ENCODE measurements at places on chromosomes 2 and 18.

DNA sequence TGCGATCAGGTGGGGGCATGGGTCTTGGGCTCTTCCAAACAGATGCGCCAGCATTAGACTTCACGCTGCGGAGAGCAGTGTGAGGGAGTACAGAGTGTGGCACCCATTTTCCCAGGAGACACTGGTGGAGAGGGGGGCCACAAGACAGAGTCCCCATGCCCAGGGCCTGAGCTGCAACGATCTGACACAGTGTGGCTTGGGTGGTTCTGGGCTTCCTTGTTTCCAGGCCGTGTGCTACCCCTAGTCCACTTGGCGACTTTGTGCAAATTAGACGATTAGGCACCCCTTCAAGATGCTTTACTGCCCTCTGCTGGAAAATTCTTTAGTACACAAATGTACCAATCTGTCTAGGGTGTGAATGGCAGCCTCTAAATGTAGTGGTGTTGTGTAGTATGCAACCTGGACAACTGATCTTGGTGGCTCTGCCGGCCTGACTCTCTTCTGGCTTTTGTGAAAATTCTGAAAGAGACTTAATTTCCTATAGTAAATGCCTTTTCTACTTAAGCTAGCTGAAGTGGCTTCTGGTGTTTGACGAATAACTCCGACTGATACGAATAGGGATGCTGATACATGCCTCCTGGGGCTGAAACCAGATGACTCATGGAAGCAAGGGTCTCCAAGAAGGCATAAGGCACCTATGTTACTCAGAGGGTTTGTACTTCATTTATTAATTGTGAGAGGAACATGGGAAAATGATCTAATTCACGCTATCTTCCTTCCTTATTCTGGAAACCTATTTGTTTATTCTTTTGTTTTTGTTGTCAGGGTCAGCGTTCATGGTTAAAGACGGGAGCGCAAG lies 92.3 kb upstream of the SMAD2 start:
- DNase-seq: peak; percentile 61

DNA sequence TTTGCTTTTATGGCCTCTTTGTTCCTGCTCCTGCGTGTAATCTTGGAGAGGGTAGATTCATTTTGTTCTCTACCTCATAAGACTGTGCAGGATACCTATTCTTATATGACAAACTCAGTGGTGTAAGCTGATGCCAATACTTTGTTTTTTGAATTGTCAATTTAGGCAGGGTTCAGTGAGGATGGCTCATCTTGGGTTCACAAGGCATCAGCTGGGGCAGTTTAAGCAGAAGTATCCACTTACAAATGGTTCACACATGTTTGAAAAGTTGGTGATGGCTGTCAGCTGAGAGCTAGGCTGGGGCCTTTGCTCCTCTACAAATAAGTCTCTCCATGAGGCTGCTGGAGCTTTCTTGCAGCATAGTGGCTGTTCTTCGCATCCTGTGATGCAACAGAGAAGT lies 920.6 kb upstream of the PIK3C3 start:
- no peak for DNase-seq

- DNase-seq: no peak
Measured at GRCh38 chr2:117726747-117727146, 87.7 kb upstream of the DDX18 start.

DNA sequence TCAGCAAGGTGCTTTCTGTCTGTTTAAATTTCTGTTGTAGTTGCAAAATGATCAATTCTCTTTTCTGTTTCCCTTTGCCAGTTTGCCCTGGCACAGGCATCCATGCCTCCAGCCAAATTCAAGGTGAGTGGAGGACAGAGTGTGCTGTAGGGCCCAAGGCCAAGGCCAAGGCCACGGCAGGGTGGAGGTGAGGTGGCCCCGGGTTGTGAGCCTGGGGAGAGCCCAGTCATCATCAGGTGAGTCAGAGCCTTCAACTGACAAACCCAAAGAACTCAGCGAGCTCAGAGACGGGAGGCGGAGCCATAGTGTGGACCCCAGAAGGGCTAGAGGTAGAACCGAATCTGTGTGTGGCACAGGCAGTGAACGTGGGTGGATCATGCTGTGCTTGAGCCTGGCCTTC lies 55.7 kb downstream of the BCL2L11 start:
- DNase-seq: no peak

DNA sequence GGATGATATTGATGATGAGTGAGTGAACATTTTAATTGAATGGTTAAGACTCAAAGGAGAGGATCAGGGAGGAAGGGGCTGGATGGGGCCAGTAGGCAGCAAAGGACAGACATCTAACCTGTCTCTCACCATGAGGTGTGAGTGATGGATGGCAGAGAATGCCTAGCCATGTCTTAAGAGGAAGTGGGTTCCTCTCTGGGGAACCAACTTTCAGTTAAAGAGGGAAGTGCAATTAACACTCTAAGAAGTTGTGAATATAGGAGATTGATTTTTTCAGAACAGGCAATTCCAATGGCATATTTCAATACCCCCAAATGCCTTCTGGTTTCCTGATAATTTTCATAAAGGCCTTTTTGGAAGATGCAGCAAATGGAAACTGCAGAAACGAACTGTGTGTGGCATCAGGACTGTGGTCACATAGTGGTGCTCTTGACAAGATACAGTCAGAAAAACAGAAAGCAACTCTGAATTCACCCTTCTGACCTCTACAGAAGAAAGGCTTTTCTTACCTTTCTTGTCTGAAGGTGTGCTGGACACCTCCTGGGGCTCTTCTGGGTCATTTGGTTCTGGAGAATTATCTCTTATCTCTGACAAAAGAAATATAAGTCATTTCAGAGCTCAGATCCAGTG lies 10.2 kb downstream of the SP110 start:
- DNase-seq: no peak

DNA sequence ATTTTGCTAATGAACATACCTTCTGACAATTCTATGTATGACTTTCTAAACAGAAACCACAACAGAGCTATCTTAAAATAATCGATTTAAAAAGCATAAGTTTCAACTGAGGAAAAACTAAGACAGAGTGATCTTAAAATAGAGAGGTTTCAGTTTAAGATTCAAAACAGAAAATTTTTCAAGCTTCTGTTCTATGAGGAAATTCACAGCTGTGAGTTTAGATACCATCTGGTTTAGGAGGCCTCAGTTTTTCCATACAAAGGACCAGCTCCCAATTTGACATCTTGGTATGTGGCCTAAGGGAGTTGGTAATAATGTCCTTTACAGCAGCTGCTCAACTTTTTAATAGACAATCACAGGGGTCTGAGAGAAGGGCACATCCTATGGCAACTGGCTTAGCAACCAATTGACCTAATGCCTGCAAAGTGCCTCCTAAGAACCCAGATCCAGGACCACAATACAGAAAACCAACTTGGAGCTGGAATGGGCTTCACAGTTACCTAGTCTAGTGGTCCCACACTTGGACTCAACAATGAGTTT lies 39.7 kb downstream of the MDH1 start:
- DNase-seq: no peak

GRCh38 chr2:46175419-46175818 lies 121.8 kb upstream of the EPAS1 start:
- DNase-seq: no peak

GRCh38 chr18:77617694-77618093 lies 368.0 kb downstream of the GALR1 start:
- DNase-seq: no peak

GRCh38 chr2:153360239-153360638 lies 118.3 kb downstream of the RPRM start:
- DNase-seq: no peak

GRCh38 chr2:1784087-1784486 lies 39.8 kb upstream of the PXDN start:
- DNase-seq: peak; percentile 62

DNA sequence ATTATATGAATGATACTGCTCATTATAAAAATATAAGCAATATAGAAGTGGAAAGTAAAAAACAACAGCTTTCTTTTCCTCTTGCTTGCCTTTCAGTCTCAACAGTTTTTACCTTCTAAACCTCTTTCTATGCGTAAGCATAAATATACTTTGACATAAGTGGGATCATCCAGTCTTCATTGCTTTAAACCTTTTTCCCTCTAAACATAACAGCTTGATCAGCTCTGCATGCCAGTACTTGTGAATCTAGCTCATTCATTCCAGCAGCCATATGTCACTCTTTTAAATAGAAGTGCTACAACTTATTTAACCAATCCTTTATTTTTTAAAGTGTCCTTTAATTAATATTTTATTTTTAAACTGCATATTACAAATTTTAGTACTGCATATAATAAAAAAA lies 88.1 kb downstream of the TTC27 start:
- DNase-seq: no peak

- no peak for DNase-seq
Measured at GRCh38 chr2:222982010-222982908, 69.7 kb upstream of the KCNE4 start.

DNA sequence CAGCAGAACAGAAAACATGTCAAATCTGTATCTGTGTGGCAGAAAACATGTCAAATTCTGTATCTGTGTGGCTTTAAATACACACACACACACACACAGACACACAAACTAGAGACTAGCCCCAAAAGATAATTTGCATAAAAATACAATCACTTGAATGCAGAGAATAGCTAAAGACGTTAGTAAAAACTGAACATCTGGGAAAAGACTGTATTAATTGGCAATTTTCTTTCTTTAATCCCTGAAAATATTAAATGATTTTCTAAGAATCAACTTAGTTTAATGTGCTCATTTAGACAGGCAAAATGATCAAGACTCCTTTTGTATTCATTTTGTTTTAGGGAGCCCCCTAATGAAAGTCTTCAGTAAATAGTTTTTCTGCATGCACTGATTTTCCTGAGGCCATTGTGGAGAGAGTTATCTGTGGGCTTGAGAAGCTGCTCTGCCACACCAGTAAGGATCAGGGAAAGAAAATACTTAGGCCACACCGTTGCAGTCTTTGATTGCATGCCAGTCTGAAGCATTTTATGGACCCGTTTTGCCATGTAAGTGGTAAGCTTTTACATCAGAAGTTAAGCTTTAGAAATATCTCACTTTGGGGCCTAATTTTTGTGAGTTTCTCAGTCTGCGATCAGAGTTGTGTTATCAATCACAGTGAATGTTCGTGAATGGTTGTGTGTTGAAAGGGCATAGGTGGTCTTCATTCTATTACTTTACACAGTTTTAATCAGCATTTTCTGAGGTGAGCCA lies 2.2 kb downstream of the SPATS2L start:
- no peak for DNase-seq

DNA sequence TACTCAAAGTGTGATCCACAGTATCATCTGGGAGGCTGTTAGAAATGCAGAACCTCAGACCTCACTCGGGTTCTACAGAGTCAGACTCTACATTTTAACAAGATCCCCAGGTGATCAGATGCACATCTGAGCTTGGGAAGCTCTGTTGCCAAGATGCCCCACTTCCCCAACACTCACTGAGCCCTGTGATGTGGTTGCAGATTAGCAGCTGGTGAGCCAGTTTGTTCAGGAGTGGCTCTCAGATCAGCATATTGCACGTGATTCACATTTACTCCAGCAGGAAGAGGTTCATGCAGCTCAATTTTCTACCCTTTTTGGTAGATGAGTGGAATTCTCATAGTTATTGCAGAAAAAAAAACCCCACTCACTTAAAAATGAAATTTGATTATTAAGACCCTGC lies 96.4 kb downstream of the VIT start:
- no peak for DNase-seq

GRCh38 chr2:15527074-15527739 lies 33.9 kb downstream of the NBAS start:
- no peak for DNase-seq

DNA sequence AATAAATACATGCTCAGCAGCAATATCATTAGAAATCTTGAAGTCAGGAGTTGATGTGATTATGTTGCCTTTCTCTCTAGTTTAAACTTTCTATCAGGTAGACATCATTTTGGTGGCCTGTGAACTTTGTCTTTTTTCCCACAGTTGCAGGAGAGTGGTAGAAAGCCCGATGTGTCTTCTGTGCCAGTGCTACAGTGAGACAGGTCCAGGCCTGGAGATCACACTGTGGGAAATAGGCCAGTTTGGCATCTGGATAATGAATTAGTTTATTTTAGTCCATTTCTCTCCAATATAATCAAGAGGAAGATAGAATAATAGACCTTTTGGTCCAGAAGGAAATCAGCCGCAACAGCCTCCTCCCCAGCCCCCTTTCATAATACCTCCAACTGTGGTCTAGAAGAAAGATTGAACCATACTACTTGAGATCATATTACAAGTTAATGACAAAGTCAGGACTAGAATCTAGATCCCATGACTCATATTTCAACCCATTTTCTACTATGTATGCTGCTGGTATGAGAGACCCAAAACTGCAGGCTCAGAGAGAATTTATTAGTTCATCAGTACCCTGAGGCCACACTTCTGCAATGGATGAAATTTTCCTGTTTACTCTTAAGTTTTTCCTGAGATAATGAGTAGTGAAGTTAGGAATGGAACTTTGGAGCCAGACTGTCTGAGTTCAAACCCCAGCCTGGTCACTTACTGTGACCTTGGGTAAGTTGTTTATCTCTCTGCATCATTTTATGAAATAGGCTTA lies 20.6 kb downstream of the KCMF1 start:
- DNase-seq: no peak

- DNase-seq: peak; percentile 4
Measured at GRCh38 chr2:86280191-86280667, 57.2 kb downstream of the REEP1 start.

GRCh38 chr2:159614534-159615366 lies 1.6 kb downstream of the BAZ2B start:
- DNase-seq: no peak

GRCh38 chr18:59268127-59268720 lies 5.0 kb downstream of the RAX start:
- DNase-seq: no peak

GRCh38 chr2:60998628-60999545 lies 18.6 kb upstream of the PEX13 start:
- no peak for DNase-seq

DNA sequence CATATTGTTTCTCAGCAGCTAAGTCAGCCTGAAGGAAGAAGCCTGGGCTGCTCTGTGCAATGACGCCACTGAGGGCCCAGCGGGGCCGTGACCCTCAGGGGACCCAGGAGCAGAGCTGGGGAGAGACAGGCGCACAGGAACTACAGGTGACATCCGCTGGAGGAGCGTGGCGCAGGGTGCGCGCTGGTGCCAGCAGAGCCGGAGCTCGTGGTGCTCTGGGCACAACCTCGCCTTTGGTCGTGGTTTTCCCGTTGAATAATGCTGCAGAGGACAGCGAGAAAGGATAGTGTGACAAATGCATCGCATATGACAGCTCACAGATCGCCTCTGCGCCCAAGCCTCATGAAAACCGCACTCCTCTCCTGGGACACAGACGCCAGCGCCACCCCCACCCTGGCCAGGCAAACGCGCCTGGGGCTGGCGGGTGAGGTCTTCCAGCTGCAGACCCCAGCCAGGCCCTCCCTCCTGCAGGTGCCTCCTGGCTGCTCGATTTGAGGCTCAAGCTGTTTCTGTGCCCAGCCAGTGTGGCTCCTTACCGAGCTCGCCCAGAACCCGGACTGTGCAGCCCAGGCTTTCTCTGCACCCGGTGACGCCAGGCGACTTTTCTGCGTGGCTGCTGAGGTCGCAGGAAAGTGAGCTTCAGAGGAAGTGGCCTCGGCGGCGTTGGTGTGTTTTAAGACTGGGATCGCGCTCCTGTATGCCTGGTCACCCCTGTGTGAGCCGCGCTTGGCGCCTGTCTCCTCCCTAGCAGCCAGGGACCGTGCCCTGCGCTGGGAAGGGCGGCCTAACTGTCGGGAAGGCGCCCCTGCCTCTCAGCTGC lies 583.1 kb upstream of the HS6ST1 start:
- no peak for DNase-seq

- no peak for DNase-seq
Measured at GRCh38 chr2:3664925-3665324, 6.9 kb downstream of the ALLC start.

Measured in activated CD8-positive, alpha-beta memory T cell treated with anti-CD3 and anti-CD28 coated beads for 24 hours (primary cell).